ENCODE measurements at places on chromosomes 1 and 21.

DNA sequence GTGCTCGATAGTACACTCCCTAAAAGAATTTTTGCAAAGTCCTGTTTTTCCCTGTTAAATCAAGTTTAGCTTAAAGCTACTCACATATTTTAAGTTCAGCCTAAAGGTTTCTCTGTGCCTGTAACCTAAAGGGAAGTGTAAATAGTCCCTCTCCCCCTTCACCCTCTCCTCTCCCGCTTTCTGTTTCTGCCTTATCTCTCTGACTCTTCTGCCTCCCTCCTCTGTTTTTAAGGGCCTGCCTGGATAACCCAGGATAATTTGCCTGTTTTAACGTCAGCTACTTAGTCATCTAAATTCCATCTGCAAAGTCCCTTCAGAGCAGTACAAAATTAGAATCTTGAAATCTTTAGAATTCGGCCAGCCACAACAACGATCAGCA, 92.6 kb downstream of the NID1 start:
- DNase-seq, result no peak

DNA sequence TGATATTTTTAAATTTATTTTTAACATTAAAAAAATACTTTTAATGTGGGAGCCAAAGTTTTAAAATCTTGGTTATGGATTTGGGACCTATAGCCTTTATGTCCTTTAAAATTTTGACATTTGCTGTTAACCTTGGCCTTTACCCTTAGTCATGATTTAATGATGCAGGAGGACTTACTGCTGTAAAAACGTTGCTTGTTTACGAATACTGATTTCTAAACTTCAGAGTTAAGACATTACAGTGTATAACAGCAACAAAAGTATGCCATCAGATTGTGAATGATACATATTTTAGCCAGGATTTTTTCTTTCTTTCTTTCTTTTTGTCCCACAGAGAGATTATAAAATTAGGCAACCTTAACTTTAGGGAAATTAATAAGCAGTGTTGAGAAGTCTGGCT, 8.9 kb downstream of the RBM15 start:
- no peak for DNase-seq

DNA sequence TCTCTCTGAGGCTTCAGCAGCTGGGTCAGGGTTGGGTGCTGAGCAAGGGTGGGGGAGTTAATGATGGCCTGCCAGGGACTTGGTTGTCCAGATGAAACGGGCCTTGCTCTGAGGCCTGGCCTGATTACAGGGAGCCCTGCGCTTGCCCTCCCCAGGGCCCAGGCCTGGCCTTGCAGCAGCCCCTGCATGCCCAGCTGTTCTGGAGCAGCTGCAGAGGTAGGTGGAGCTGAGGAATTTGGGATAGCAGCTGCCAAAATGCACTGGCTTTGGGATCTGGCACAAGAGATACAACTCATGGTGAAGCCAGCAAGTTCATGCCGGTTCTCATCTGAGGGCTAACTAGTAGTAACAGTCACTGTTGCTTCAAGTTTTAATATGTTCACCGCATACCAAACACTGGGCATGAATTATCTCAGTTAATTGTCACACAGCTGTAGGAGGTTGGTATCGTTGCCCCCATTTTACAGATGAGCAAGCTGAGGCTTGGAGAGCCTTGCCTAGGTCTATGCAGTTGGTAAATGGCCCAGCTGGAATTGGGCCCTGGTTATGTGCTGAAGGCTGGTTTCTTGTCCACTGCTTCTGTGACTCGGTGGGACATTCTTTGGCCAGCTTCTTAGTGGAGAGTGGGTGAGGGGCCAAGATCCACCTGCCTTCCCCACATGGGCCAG, 7.3 kb upstream of the SERINC2 start:
- no peak for DNase-seq

GRCh38 chr1:192936313-192937018, 122.7 kb downstream of the UCHL5 start:
- no peak for DNase-seq

- no peak for DNase-seq
Observed at GRCh38 chr1:167262836-167263235, 42.1 kb downstream of the POU2F1 start.

- DNase-seq, result no peak
Observed at GRCh38 chr21:43808367-43808766, 19.0 kb downstream of the RRP1 start.

GRCh38 chr1:193730017-193730416, 543.6 kb upstream of the B3GALT2 start:
- DNase-seq, result no peak

DNA sequence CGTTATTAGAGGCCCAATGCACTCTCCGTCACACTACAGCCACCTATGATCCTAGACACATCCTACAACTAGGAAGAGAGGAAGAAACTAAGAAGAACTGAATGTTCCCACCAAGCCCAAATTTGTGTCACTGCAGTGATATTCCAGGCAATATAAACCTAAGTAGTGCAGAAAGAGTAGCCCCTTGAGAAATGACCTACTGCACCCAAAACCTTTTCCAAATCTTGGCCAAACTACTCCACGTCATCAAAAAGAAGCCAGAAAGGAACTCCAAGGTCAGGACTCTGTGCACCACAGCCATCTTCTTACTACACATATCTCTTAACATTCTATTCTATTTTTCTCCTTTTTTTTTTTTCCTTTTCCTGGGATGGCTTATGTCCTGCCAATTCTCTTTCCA, 60.2 kb downstream of the ADAMTS1 start:
- no peak for DNase-seq

DNA sequence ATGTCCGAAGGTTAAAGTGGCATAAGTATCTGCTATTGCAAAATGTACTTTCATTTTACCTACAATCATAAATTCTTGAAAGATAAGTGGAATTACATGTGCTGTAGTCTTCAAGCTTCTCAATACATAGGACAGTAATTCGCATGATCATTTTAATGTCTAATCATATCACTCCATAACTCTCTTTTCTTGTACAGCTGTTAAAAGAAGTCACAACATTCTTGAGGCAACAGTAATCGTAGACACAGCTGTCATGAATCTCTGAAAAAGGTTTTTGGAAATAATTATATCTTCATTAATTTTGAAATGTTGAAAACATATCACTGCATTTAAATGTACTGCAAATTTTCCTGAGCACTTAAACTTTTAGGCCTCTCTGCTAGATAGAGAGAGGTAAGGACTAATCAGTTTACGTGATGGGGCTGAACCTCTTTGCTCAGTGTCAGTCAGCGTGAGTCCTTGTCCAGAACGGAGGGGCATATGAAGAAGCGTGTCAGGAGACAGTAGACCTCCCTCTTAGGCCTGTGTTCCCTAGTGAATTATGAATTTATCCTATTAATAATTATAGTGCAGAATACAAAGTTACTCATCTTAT, 133.4 kb downstream of the NEK7 start:
- no peak for DNase-seq

- DNase-seq, result no peak
Observed at GRCh38 chr1:182350839-182351238, 40.8 kb downstream of the GLUL start.

- DNase-seq, result no peak
Observed at GRCh38 chr1:41698916-41699860, 214.7 kb upstream of the EDN2 start.

DNA sequence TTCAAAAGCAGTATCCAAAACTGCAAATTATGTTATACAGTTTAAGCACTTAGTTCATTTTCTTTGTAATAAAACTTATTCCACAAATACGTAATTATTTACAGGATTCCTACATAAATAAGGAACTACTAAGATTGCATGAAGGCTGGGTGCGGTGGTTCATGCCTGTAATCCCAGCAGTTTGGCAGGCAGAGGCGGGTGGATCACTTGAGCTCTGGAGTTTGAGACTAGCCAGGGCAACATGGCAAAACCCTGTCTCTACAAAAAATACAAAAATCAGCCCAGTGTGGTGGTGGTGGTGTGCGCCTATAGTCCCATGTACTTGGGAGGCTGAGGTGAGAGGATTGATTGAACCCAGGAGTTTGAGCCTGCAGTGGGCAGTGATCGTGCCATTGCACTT, 69.3 kb downstream of the POU2F1 start:
- no peak for DNase-seq

DNA sequence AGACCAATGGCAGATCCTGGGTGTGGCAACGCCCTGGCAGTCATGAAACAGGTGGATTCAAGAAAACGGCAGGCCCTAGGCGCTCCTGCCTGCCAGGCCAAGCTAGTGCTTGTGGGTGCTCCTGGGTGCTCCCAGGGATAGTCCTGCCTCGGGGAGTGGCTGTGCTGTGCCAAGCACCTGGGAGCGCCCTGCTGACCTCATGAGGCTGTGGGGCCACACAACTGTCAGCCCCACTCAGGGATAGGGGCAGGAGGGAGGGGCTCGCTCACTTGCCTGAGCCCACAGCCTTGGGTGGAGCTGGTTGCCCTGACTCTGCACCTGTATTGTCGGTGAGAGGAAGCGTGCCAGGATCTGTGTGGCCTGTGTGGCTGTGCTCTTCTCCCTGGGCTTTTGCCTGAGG, 9.4 kb downstream of the SNAP47 start:
- no peak for DNase-seq

GRCh38 chr1:180982422-180982821, 40.2 kb downstream of the STX6 start:
- DNase-seq, result no peak

DNA sequence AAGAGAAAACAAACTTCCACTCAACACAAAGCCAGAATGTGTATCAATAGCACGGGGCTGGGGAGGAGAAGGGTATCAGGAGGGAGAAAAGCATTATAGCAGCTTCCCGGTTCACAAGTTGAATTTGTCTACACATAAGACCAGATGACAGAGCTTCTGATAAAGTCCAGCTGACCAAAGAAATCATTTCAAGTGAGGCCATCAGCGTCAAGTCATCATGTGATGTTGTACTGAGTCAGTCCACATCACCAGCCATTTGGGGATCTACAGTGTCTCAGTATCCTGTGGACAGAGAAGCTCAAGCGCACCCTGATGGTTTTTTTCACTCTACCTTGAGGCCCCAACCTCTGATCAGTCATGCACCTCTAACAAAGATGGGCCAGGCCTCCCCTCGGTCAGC, 33.0 kb downstream of the SETD4 start:
- no peak for DNase-seq

DNA sequence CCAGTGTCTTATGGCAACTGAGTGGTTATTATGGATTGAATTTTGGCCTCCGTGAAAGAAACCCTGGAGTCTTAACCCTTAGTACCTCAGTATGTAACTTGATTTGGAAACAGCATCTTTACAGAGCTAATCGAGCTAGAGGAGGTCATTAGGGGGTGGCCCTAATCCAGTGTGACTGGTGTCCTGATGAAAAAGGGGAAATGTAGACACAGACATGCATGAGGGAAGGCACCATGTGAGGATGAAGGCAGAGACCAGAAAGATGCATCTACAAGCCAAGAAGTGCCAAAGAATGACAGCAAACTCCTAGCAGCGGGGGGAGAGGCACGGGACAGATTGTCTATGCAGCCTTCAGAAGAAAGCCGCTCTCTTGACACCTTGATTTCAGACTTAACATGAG, 14.7 kb downstream of the DOP1B start:
- DNase-seq, result no peak

DNA sequence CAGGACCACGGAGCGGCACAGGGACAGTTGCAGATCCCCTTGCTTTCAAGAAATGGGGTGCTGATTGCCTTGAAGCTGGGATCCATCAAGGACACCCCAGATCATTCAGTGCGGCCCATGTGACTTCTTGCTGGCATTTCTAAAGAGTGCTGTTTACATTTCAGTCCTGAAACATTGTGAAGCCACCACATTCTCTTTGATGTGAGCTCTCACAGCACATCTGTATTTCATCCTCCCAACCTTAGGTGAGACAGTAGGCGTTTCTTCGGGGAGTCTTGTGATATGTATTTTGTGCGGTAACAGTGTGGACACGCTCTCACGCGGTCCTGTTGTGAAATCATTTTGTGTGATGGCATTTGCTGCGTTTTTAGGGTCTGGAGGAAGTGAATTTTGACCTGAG, 57.2 kb downstream of the CACHD1 start:
- no peak for DNase-seq

- DNase-seq, result no peak
Observed at GRCh38 chr21:26167593-26167992, 3.0 kb downstream of the APP start.

DNA sequence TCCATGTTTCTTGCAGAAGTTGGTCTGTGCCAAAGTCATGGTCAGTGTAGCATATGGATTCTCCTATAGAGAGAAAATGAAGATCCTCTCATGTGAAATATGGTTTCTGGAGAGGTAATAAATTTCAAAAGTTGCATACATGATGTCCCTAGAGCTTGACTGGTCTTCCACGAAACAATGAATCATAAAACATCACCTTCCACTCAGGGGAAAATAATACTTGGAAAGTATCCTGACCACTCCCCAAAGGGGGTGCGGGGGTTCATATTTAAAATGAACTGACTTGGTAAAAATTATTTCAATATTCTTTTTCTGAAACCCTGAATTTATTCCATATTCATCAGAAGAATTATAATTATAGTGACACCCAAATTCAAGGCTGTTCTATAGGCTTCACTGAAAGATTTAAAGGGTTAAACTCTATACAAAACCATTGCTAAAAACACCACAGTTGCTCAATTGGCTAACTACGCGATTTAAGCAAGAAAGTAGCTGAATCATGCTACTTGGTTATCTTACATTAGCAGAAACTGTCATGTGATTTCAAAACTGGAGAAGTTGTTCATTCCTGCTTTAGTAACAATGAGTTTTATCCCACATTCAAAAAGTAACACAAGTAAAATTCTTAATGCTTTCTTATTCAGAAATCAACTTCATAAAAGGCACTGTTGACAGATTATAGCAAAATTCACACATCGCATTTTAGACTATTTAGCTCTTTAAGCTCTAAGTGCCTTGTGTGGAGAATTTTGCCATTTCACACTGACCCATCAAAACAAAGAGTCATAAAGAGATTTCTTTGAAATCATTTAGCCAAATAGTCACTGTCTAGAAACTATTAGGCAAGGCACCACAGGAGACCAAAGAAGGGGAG, 5.3 kb downstream of the CREG1 start:
- no peak for DNase-seq

- no peak for DNase-seq
Observed at GRCh38 chr1:63730211-63730610, 43.6 kb upstream of the ROR1 start.

GRCh38 chr1:170678027-170678600, 14.2 kb downstream of the PRRX1 start:
- DNase-seq, result no peak

GRCh38 chr1:4741876-4742423, 87.5 kb downstream of the AJAP1 start:
- no peak for DNase-seq

GRCh38 chr1:219626865-219627264, 14.0 kb upstream of the ZC3H11B start:
- DNase-seq, result no peak

DNA sequence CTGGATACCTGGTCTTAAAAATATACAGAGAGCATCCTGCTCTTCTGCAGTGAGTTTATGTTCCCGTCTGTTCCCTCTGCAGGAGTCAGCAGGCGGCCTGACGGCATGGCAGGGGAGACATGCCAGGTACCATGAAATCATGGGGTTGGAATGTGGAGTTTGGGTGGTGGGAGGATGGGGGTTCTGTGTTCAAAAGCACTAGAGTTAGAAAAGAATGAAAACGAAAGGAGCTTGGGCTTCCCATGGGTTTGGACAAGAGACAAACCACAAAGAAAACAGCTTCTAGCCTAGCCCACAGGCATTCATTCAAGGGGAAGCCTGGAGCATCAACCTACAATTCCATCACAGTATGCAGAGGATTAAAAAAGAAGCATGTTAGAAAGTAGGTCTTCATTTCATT, 59.9 kb downstream of the WARS2 start:
- no peak for DNase-seq

- no peak for DNase-seq
Observed at GRCh38 chr1:30880678-30881318, 27.8 kb downstream of the SDC3 start.

Data from HEK293T (cell line).